ENCODE measurements at places on chromosomes 5 and 9. TPM values are rescaled to one million over a fixed set of nuclear protein-coding genes. Genes with fewer than 3 reads are reported as not detected.

Gene GARIN3
- total RNA-seq, result not detected

DNA sequence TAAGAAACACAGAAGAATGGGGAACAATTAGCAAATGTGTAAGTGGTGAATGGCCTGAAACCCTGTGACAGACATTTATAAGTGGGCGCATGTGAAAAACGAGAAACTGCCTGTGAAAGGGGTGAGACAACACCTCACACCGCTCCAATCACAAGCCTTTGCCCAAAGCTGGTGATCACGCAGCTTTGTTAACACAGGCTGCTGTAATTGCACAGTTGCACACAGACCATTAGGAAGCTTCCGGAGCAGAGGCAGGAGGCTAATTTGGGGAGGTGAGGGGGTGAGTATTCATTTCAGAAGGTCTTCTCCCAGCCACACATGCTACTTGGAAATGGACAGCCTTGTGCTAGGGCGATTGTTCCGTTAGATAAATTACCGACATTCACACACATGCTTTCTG lies 294.0 kb downstream of the MED10 start:
- no peak for DNase-seq

Gene ABLIM3
- total RNA-seq, result 1.4 TPM

Gene TMEFF1
- total RNA-seq, result 1.4 TPM

GRCh38 chr5:73591102-73591695 lies 25.7 kb downstream of the UTP15 start:
- DNase-seq, result peak; percentile 59

DNA sequence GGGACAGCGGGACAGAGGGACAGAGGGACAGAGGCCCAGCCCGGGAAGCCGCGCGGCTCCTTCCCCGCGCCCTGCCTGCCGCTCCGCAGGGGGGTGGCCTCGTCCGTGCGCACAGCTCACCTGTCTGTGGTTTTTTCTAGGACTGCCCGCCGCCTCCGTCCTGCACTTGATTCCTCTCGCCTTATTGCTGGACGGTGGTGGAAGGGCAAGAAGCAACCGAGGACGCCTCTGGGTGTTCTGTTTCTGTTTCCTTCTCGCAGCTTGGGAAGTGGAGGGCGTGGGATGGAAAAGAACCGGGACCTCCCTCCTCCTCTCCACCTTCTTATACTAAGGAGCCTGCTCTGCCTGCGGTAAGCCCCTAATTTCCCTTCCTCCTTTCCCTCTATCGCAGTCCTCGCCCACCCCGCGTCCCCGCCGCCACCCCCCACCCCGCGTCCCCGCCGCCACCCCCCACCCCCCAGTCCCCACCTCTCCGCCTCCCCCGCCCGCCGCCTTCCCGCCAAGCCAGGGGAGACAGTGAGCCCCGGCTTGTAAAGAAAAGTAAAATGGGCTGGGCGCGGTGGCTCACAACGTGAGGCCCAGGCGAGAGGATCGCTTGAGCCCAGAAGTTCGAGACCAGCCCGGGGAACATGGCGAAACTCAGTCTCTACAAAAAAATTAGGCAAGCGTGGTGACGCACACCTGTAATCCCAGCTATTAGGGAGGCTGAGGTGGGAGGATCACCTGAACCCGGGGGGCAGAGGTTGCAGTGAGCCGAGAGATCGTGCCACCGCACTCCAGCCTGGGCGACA lies 9.6 kb upstream of the FLT4 start:
- no peak for DNase-seq

- DNase-seq, result no peak
These were observed 143.0 kb upstream of the ZNF608 start for GRCh38 chr5:124889486-124889825.

Gene FOXD4
- 0.38 TPM for total RNA-seq

- no peak for DNase-seq
These were observed 361.6 kb downstream of the ICE1 start for GRCh38 chr5:5784101-5784500.

DNA sequence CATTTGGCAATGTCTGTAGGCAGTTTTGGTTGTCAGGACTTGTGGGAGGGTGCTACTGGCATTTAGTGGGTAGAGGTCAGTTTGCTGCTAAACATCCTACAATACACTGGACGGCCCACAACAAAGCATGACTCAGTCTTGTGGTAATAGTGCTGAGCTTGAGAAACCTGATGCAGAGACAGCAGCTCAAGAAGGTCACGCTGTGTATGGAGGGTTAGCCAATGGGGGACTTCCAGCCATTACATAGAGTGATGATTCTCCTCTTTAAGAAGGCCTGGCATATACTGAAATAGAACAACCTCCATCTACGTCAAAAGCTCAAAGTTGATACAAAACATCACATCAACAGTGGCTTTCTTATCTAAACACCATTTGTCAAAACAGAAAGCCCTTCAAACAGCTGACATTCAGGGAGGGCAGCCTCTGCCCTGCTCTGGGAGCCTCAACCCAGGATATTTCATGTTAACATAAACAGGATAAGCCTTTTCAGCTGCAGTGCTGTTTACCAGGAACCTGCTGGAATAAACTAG lies 143.0 kb downstream of the GPBP1 start:
- no peak for DNase-seq

- no peak for DNase-seq
These were observed 23.9 kb upstream of the PPP3R2 start for GRCh38 chr9:101618698-101619097.

Gene CBY3
- total RNA-seq, result 0.19 TPM

DNA sequence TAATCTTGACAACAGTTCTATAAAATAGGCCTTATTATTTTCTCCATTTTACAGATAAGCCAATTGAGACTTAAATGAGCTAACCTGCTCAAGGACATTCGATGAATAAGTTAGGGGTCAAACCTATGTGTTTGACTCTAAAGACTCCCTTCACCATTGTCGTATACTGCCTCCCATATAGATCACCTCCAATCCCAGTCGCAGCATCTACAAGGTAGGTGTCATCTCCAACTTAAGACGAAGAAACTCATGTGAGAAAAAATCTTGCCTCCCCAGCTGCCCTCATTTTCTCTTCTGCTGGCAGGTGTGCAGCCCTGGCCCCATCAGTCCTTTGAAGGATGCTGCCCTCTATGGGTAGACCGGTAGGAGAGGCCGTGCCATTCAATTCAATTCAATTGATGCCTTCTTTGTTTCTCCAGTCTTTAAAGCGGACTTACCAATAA lies 75.2 kb upstream of the SMARCA2 start:
- peak; percentile 19 for DNase-seq

Gene NEUROG1
- 0.14 TPM for total RNA-seq

Gene CTXN3
- not detected for total RNA-seq

DNA sequence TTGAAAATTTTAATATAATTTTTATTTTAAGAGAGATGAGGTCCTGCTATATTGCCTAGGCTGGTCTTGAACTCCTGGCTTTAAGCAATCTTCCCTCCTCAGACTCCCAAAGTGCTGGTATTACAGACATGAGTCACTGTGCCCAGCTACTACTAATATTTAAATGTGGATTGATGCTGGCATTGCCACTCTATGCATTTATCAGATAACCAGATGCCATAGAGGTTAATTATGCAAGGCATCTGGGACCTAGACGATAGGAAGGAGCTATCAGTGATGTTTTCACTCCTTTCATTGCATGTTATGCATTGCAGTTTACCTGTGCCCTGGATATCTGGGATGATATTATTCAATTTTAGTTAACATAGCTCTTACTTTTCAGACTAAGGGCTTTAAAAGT lies 127.0 kb downstream of the RPS23 start:
- DNase-seq, result no peak

Gene ANKRD31
- total RNA-seq, result 0.61 TPM

DNA sequence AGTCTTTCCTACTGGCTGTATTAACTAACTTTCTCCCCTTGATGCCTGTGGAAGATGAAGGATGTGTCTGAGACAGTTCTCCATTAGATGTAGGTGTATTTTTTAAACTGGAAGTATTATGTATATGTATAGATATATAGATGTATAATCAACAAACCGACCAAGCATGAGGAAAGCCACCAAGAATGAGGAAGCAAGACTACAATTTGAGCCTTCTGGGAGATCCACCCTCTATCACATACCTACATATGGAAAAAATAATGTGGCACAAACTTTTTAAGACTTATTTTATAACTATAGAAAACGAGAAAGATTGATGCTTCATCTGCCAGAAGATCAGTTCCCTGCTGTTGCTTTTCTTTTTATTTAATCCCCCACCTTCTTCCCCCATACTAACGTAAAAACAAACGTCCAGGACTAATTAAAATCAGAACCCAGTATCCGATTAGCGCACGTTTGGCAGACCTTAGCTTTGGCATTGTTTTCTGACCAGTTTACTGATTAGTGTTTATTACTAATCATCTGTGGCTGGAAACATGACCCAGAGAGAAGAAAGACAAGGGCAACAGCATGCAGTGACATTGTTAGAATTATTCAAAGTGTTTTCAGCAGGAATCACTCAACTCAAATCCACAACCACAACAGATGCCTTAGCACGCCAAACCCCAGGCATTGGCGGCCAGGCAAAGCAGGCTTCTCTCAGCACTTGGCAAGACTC lies 490.2 kb downstream of the EBF1 start:
- DNase-seq, result no peak

DNA sequence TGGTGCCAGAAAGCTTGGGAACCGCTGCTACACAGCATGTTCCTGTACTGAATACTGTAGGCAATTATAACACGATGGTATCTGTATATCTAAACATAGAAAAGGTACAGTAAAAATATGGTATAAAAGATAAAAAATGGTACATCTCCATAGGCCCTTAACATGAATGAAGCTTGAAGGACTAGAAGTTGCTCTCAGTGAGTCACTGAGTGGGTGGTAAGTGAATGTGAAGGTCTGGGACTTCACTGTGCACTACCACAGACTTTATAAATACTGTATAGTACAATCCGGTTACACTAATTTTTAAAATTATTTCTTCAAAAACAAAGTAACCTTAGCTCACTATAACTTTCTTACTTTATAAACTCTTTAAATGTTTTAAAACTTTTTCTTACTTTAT lies 819.9 kb upstream of the GRAMD2B start:
- no peak for DNase-seq

DNA sequence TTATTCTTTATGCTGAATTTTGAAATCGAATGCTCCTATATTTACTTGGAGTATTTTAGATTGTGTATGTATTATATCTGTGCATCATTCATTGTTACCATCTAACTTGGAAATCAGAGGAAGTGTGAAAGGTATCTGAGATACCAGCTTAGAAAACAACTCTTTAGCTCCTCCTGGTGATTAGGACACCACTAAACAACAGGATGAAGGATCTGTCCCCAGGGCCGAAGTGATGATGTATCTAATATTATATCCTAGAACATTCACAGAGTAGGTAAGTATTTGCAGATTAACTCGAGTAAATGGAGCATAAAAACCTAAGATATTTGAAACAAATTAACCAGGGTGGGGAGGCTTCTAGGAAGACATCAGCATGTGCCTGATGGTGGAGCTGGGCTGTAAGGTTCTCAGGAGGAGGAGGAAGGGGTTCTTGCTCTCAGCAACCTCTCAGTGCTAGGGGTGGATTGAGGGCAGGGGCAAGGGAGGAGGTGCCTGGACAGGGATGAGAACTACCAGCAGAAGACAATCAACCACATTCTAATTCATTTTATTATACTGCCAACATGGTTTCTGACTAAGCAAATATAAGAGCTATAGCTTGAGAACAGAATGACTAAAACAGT lies 2.6 kb upstream of the NFIL3 start:
- DNase-seq, result peak; percentile 66

DNA sequence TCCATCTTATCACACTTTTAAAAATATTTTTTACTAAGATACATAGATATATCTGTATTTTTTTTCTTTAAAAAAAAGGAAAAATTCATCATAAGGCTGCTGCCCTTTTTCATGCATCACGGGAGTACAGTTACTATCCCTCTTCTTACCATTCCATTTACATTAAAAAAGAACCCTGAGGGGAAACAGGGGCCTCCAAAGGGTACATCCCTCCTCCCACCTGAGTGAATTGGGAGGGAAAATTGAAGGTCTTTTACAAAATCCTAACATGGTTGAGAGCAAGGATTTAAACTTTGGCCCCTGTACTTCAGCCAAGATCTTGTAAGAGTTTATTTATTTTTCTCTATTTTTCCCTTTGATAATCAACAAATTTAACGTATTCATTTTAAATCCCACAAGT lies 319.2 kb downstream of the MLLT3 start:
- DNase-seq, result no peak

GRCh38 chr5:80067016-80067415 lies 31.9 kb downstream of the THBS4 start:
- DNase-seq, result no peak

DNA sequence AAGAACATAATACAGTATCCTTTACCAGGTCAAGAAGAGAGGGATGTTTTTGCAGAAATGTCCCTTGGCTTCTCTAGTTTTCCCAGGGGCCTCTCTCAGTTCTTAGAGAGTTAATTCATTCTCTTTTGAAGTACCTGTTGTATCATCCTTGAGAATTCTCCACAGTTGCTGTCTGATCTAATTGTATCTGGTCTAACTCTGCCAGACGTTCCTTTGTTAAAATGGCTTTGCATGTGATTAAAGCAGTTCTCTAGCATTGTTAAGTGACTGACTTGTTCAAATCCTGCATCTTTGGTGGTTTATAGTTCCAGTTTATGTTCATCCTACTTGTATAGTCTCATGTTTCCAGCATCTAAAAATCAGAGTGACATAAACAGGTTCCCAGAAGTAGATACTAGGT lies 65.0 kb downstream of the KIAA1958 start:
- DNase-seq, result no peak

DNA sequence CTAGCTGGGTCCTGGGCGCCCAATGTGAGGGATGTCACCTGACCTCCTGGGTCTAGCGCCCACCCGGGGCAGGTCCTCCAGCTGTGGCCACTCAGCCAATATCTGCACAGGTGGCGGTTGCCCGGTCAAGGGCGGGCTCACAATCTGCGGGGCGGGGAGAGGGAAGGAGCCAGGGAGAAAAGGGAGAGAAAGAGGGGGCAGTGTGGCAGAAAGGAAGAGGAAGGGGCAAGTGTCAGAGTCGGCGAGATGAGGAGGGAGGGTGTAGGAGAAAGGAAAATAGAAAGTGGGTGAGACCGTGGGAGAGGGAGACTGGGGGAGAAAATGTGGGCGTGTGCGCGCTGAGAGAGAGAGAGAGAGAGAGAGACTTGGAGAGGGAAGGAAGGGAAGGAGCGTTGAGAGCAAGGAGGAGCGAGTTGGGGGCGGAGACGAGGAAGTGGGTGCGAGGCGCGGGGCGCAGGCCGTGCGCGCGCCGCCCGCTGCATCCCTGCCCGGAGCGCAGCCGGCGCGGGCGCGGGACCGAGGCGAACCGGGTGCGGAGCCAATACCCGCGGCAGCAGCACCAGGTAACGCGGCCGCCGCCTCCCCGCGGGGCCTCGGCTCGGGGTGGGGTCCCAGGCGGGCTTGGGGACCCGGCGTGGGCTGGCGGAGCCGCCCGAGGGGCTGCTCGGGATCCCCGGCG lies at the start of gene HRH2:
Gene HRH2, plus strand, starts transcription at position 479 of the 679 bp plus-strand sequence. CDS start 25,163 bp downstream, outside the sequence.
- peak; percentile 50 for DNase-seq

DNA sequence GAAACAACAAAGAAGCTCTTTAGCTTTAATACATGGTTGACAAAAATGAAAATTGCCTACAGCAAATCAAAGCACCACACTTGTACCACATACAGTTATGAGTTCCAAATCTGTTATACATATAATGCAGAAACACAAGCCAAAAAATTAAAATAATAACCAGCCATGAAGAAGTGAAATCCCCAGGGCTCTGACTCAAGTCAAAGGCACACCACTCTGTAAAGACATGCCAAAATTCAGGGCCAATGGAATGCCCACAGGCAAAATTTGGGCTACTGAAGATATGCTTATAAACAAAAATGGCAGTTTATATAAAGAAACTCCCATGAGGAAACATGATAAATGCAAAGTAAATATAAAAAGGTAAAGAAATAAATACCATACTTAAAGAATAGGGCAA lies 29.0 kb downstream of the THBS4 start:
- DNase-seq, result no peak

GRCh38 chr5:159821461-159821940 lies 94.8 kb upstream of the ADRA1B start:
- no peak for DNase-seq
